ENCODE measurements at places on chromosomes 2 and 18. TPM values are rescaled to one million over a fixed set of nuclear protein-coding genes. Genes with fewer than 3 reads are reported as not detected.

REV1 gene
- 59.2 TPM for total RNA-seq

GRCh38 chr2:120001471-120001870 is 11.4 kb upstream of the EPB41L5 start:
- no peak for DNase-seq

KANSL3 gene
- total RNA-seq = 31.8 TPM

GRCh38 chr2:71156573-71156972 is 26.1 kb downstream of the MPHOSPH10 start:
- DNase-seq = no peak

- DNase-seq = no peak
These were observed 17.9 kb downstream of the ANTXR1 start for GRCh38 chr2:69030800-69031428.

UCN gene
- 0.59 TPM for total RNA-seq

DNA sequence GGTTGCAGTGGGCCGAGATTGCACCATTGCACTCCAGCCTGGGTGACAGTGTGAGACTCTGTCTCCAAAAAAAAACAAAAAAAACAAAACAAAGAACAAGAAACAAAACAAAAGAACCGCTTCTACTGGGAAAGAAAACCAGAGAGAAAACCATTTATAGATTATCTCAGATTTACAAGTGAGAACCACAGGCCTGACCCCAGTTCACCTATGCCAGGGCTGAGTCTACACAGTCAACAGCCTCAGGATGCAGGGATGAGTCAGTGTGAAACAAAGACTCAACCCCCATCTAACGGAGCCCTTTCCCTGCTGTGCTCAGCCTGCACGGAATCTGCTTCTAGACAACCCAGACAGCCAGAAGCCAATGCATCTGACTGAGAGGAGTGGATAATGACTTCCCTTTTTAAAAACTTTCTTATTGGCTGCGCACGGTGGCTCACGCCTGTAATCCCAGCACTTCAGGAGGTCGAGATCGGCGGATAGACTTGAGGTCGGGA is 25.5 kb upstream of the YWHAQ start:
- no peak for DNase-seq

GRCh38 chr18:59553273-59553870 is 143.9 kb downstream of the CCBE1 start:
- no peak for DNase-seq

- DNase-seq = no peak
These were observed 232.6 kb downstream of the LDLRAD4 start for GRCh38 chr18:13451213-13451540.

KCNK3 gene
- total RNA-seq = 2.7 TPM

GRCh38 chr18:20971886-20972267 is 139.7 kb downstream of the ROCK1 start:
- no peak for DNase-seq

DNA sequence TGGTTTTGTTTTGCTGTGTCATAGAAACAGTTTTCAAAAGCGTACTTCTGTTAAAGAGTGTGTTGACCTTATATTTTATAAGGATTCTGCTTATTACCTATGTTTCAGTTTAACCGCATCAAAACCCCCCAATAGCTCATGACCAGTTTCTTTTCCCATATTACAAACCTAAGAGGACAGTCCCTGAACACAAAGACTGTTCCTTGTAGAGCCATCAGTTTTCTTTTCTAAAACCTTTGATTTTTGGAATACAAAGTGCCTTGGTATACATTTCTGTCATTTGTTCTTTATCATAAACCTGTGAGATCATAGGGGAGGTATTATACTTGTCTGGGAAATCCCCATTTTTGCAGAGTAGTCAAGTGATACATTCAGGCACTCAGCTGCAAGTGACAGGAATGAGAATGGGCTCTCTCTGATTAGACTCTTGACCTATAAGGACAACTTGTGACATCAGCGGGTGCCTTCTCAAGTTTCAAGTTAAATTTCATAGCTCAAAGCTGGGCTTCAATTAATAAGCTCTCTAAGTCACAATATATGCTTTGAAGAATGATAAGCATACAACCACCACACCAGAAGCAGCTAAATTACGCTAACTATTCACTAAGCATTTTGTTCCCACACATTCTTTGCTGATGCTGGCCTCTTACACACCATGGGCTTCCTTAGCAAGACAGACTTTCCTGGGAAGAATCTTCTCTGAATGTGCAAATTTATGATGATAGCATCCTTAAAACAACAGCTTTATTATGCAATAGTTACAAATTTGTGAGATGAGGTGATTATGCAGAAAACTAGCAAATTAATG is 97.5 kb upstream of the CD302 start:
- DNase-seq = no peak

- no peak for DNase-seq
These were observed 121.4 kb upstream of the CCDC195 start for GRCh38 chr2:224837558-224837957.

GRCh38 chr2:146754606-146755005 is 1090.2 kb upstream of the ACVR2A start:
- DNase-seq = no peak
